Astrocyte (in vitro differentiated cells and primary cell): ENCODE measurements at places on chromosomes 5 and 9. TPM values are rescaled to one million over a fixed set of nuclear protein-coding genes. Genes with fewer than 3 reads are reported as not detected.

Gene CLINT1
- total RNA-seq = 96.2 and 100 TPM in 2 replicates

Gene GRIN1
- 0.18 TPM in 1 of 2 replicates, not detected in the other for total RNA-seq

DNA sequence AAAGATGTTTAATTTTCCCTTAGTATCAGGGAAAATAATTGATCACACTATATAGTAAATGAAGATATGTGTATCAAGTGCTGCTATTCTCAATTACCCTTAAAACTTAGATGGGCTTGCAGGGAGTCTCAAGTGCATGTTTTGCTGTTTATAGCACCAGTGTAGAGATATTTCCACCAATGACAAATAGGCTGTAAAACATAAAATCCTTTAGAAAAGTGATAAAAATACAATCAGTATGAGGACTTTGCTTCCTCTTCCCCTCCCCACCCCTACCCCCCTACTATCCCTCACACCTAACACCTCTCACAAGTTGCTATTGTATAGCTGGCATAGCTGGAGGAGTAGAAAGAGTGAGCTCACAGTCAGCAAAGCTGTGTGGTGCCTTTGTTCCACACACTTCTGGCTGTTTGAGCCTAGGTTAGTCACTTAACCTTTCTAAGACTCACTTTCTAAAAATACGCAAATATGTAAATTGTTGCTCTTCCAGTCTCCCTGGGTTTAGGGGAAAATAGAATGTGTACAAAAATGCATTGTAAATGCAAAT is 93.1 kb downstream of the PDE4D start:
- no peak for DNase-seq
- no peaks in the 10 kb centered on the region for H3K27me3 ChIP-seq
- no peaks in the 10 kb centered on the region for H3K36me3 ChIP-seq
- H3K4me1 ChIP-seq = peaks cover 12% of the 10 kb centered on the region

Gene TLE1
- 23.6 and 29.6 TPM in 2 replicates for total RNA-seq

Gene FOXD4L6
- total RNA-seq = 0.18 TPM in 1 of 2 replicates, not detected in the other

Gene PGM5
- 1.3 and 1.8 TPM in 2 replicates for total RNA-seq

DNA sequence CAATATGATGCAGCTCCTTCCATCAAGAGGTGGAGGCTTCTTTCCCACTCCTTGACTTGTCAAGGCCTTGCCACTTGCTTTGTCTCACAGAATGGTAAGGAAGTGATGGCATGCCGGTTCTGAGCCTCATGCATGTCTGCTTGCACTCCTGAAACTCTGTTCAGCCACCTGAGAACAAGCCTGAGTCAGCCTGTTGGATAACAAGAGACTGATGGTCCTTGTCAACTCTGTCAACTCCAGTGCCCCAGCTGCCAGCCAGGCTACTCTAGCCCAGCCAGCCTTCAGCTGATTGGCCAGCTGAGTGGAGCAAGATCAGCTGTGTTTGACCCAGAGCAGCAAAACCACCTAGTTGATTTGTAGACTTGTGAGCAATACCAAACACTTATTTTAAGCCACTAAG is 4.4 kb upstream of the TENT4A start:
- H3K4me1 ChIP-seq = peaks cover 18% of the 10 kb centered on the region
- no peak overlapping the region for H3K4me3 ChIP-seq
- no peaks in the 10 kb centered on the region for H3K27me3 ChIP-seq
- no peak overlapping the region for H3K27ac ChIP-seq
- DNase-seq = no peak

Gene CCDC152
- 1.2 and 1.3 TPM in 2 replicates for total RNA-seq

DNA sequence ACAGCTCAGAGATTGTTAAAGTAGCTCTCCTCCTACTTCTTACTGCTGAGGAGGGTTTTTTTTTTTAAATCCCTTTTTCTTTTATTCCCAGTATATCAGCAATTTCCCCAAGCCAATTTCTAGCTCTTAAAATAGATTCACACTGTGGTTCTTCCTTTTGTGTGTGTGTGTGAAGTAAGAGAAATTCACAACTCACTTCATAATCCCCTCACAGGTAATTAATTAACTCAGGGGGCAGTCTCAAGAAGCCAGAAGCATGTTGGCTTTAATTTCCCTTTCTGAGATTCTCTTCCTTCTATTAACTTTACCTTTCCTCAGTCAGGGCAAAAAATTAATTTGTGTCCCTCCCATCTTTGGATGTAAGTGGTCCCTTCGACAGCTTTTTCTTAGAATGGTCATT is 71.0 kb upstream of the HMHB1 start:
- no peaks in the 10 kb centered on the region for H3K36me3 ChIP-seq
- H3K4me3 ChIP-seq = no peak overlapping the region
- no peak overlapping the region for H3K27ac ChIP-seq
- H3K4me1 ChIP-seq = no peaks in the 10 kb centered on the region
- H3K27me3 ChIP-seq = no peaks in the 10 kb centered on the region

DNA sequence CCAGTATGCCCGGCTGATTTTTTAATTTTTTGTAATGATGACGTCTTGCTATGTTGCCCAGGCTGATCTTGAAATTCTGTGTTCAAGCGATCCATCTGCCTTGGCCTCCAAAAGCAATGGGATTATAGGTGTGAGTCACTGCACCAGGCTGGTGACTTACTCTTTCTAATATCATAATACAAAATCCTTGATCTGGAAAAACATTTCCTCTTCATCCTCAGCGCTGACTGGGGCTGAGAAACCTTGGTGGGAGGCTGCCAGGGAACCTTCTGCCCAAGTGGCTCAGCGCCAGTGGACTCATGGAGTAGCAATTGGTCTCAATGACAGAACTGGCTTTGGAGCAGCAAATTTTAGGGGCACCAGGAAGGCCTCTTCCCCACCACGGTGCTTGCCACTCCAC is 17.5 kb upstream of the SEMA4D start:
- H3K4me1 ChIP-seq = peaks cover 3% of the 10 kb centered on the region
- H3K4me3 ChIP-seq = no peak overlapping the region
- DNase-seq = no peak
- H3K27ac ChIP-seq = no peak overlapping the region
- no peaks in the 10 kb centered on the region for H3K36me3 ChIP-seq
- peaks cover 3% of the 10 kb centered on the region for H3K27me3 ChIP-seq

DNA sequence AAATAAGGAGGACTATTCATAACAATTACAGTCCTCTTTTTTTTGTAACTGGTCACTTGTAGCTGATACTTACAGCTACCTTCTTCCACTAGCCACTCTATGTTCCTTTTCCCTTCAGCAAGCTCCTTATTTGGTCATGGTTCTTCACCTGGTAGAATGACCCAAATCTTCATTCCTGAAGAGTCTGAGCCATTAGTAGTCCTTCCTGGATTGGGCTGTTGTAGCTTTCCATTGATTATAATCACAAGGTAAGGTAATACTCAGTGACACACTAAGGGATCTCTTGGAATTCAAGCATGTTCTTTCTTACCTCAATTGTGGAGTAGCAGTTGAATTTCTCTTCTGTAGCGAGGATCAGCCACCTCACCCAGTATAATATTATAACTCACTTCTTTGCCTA is 25.5 kb upstream of the ITGA2 start:
- no peaks in the 10 kb centered on the region for H3K4me1 ChIP-seq
- no peak overlapping the region for H3K27ac ChIP-seq
- H3K36me3 ChIP-seq = no peaks in the 10 kb centered on the region
- H3K27me3 ChIP-seq = no peaks in the 10 kb centered on the region
- DNase-seq = no peak
- H3K4me3 ChIP-seq = no peak overlapping the region

DNA sequence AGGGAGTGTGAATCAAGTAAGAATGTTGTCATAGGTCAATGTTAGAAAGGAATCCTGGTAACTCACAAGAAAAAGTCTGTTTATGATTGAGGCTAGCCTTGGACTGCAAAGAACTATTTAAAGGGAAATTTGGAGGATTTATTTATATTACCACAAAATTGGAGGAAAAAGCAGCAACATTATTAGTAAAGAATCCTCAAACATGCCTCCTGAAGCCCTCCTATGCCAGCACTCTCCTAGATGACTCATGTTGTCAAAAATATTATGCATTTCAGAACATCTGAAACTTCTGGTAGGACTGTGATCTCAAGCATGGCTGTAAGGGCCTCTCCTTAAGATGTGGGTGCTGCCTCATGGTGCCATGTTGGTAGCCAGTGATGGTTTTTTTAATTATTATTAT is 628.5 kb downstream of the CHSY3 start:
- peak; percentile 27 for DNase-seq
- no peak overlapping the region for H3K4me3 ChIP-seq
- H3K36me3 ChIP-seq = no peaks in the 10 kb centered on the region
- peaks cover 6% of the 10 kb centered on the region for H3K4me1 ChIP-seq

GRCh38 chr9:36888551-36888950 is 145.5 kb downstream of the PAX5 start:
- no peak overlapping the region for H3K27ac ChIP-seq
- H3K36me3 ChIP-seq = no peaks in the 10 kb centered on the region
- peaks cover 68% of the 10 kb centered on the region for H3K27me3 ChIP-seq
- no peak overlapping the region for H3K4me3 ChIP-seq
